ENCODE measurements at places on chromosomes 2 and 18.
A peak's percentile ranks its signal among the peaks of the same experiment; 100 is the strongest.

- no peak for DNase-seq
These were observed 4.4 kb downstream of the RAMP1 start for GRCh38 chr2:237863689-237864443.

DNA sequence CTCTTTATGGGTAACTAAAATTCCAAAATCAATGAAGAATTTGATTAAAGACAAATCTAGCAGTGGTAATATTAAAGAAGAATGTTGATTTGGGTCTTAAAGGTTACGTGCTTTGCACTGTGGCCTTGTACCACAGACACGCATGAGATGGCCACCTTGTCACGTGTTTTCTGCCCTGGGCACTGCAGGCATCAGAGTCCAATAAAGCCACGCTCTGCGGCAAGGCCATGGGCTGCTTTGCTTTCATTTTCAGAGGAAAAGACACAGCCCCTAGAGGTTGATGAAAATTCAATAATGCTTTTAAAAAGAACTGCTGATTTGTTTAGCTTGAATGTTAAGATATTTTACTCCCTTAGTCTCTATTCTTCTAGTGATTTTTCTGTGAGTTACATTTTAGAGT is 30.4 kb downstream of the AOX1 start:
- DNase-seq, result no peak

GRCh38 chr2:41500895-41501294 is 546.9 kb upstream of the PKDCC start:
- DNase-seq, result no peak

GRCh38 chr2:121335294-121336290 is 50.6 kb upstream of the TFCP2L1 start:
- DNase-seq, result no peak

DNA sequence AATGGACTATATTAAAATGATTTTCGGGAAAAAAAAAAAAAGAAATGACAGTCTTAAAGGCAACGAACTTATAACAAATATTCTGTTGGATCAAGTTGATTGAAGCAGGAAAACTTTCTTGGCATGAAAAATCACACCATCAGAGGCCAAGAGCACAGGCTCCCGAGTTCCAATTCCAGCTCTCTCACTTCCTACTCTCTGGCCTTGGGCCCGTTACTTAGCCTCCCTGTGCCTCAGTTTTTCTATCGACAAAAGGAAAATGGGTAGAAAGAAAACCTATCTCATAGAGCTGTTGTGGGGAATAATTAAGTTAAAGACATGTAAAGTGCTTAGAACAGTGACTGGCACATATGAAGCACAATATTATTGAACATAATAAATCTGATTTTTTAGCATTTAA is 74.2 kb downstream of the HNRNPLL start:
- DNase-seq, result no peak

DNA sequence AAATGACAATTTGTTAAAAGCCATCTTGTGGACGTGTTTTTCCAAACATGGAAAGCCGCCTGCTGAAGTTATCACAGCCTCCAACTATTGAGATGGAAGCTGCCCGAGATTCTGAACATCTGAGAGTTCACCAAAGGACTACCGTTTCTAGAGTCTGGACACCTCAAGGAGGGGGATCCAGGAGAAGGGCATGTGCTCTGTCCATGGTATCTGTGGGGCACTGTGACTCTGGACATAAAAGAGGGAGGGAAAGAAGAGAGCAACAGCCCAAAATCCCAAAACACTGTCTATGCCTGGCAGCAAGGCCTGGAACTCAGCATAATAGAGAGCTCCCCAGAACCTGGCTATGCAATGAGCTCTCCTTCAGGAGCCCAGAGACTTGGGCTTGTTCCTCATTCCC is 319.9 kb downstream of the EN1 start:
- no peak for DNase-seq

- DNase-seq, result peak; percentile 4
These were observed 205.9 kb upstream of the STK17B start for GRCh38 chr2:196376984-196377877.

DNA sequence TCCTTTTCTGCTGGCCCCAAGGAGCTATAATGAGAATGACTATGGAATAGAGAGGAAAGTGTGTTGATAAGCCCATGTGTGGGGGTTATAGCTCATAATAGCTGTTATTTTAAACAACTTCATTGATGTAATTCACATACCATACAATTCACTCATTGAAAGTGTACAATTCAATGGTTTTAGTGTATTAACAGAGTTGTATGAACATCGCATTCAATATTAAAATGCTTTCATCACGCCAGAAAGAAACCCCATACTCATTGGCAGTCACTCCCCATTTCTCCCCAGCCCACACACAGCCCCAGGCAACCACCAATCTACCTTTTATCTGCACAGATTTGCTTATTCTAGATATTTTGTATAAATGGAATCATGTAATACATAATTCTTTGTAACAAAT is 139.6 kb upstream of the CYP1B1 start:
- no peak for DNase-seq

- DNase-seq, result no peak
These were observed 38.2 kb downstream of the CDC42EP3 start for GRCh38 chr2:37633234-37633633.

- DNase-seq, result no peak
These were observed 42.7 kb downstream of the UBE2F start for GRCh38 chr2:238009563-238009962.

GRCh38 chr2:120678251-120678650 is 57.4 kb upstream of the GLI2 start:
- DNase-seq, result no peak

DNA sequence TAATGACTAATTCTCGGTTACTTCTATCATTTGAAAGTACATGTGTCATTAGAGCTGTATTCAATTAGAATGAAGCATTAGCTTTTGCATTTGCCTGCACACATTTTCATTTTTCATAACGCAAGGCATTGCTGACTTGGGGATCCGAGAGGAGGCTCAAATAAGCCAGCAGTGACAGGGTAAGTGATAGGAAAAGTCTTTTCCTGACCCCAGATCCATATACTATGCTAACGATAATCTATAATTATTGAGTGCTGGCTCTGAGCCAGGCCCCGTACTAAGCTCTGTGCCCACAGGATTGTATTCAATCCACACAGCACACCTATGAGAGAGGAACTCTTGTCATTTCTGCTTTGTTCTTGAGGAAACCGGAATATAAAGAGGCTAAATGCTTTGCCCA is 168.2 kb downstream of the VWC2L start:
- DNase-seq, result no peak
